ENCODE measurements at places on chromosomes 16 and 17.

- DNase-seq, result no peak
These were observed 32.2 kb downstream of the FAM222B start for GRCh38 chr17:28810437-28810836.

- DNase-seq, result no peak
These were observed 48.8 kb upstream of the SIAH1 start for GRCh38 chr16:48433850-48434530.

- no peak for DNase-seq
These were observed 1.4 kb downstream of the GPR139 start for GRCh38 chr16:20072146-20072873.

DNA sequence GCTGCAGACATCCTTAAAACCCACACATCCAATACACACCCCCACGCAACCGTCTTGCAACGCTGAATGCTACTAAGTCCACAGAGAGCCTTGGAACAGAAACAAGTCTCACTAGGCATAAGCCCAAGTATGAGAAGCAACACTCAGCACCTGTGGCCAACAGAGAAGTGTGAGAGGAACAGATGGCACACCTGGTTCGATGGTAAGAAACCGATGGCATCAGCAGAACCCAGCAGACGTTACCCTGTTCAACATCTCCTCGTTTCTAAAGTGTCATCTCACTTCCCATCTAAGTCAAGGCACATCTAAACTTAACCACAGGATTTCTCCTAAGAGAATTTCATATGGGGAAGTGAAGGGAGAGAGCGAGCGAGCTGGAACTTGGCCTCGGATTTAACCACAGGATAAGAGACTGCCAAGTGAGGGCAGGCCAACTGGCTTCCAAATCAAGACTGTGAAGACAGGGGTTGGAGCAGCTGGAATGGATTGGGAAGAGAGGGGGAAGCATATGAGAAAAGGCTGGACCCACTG lies 41.0 kb downstream of the NXPH3 start:
- DNase-seq, result peak; percentile 79

DNA sequence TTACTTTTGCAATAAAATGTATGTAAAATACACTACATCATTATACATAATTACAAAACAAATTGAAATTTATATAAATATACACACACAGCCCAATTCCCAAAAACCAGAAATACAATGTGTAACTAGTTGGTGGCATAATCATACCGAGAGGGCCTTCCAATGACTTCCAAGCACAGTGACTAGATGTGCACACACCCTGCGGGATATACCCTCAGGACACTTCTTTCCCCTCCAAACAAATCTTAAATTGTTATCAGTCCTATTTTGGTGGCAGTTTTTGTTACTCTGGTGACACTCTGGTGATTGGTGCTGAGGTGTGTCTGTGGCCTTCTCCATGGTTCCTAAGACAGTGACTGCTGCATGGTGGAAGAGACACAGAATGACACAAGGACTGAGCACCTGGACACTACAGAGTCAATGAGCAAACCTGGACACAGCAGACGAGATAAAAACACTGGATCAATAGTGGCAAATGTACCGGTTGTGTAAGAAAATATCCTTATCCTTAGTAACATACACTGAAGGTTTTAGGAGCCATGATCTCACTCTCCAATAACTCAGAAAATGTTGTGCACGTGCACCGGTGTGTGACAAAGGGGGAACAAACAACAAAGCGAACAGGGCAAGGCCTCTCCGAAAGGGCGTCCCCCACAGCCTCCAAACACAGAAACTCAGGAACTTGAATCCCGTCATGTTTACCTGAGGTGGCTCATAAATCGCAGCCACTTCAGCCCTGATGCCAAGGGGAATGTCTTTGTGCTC lies 32.9 kb downstream of the NPLOC4 start:
- no peak for DNase-seq

DNA sequence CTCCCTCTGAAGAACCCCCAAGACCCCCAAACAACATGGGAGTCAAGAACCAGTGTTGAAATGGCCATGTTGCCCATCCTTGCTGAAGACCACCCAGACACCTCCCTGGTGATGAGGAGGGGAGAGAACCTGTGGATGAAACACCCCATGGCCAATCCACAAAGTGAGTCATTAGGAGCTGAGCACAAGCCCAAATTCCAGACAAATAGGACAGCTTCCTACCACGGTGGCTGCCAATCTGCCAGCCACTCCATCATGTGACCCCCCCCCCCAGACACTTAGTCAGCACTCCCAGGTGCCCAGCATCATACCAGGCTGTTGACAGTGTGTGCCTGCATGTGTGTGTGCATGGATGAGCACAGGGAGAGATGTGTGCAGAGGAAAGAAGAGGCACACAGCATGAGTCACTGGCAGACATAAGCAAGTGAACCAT lies 26.4 kb upstream of the RPL38 start:
- DNase-seq, result peak; percentile 26

DNA sequence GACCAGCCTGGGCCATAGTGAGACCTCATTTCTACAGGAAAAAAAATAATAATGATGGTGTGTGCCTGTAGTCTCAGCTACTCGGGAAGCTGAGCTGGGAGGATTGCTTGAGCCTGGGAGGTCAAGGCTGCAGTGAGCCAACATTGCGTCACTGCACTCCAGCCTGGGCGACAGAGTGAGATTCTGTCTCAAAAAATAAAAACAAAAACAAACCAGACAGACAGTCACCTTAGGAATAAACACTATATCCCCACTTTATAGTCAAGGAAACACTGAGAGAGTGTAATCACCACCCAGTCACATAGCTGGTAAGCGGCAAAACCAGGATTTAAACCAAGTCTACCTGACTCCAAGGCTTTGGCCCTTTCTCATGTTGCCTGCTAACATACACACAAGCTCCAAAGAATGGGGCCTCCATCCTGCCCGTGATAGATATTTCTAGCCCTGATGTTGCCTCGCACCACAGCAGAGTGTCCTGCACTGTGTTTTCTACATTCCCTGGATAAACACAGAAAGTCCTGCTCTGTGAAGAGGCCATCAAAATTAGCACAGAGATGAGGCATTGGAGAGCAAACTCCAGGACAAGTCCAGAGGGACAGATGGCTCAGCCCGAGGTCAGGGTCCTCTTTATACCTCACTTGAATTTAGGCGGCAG lies 66.1 kb upstream of the SMURF2 start:
- no peak for DNase-seq

DNA sequence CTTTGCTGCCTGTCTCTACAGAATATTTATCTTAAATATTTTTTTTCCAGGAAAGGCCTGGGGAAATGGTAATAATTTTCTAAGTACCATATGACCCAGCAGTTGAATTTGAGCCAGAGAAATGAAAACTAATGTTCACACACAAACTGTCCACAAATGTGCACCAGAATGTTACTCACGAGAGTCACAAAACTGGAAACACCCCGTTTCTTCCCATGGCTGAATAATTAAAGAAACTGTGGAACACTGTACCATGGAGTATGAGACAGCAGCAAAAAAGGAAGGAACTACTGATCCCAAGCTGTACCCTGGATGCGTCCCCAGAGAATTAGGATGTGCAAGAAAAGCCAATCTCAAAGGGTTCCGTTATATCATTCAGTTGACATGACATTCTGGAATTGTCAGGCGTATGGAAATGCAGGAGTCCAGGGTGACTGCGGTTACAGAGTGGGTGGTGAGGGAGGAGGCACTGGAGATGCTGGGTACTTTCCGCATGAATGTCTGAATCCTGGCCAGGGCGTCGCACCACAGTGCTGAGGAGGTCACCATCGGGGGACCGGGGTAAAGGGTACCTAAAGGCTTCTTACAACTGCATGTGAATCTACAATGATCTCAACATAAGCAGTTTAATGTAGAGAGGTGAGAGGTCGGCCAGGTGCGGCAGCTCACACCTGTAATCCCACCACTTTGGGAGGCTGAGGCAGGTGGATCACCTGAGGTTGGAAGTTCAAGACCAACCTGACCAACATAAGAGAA lies 34.5 kb downstream of the USP22 start:
- DNase-seq, result no peak

GRCh38 chr17:66517336-66518009 lies 215.1 kb downstream of the PRKCA start:
- DNase-seq, result no peak

GRCh38 chr16:83302853-83303252 lies 504.9 kb upstream of the HSBP1 start:
- DNase-seq, result no peak

DNA sequence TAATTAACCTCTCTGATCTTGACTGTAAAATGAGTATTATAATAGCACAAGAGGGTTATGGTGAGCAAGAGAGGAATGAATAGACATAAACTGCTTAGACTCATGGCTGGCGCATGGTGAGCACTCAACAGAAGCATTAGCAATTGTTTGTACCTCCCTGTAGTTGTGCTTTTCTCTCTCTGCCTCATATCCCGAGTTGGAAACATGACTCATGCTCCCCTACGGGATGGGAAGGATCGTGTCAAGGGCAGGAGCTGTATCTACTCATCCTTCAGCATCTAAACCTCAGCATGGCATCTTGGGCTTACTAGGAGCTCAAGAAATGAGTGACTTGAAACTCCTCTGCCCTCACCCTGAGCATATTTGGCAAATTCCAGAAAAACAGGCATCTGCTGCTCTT lies 299.6 kb downstream of the MAP2K4 start:
- peak; percentile 20 for DNase-seq

DNA sequence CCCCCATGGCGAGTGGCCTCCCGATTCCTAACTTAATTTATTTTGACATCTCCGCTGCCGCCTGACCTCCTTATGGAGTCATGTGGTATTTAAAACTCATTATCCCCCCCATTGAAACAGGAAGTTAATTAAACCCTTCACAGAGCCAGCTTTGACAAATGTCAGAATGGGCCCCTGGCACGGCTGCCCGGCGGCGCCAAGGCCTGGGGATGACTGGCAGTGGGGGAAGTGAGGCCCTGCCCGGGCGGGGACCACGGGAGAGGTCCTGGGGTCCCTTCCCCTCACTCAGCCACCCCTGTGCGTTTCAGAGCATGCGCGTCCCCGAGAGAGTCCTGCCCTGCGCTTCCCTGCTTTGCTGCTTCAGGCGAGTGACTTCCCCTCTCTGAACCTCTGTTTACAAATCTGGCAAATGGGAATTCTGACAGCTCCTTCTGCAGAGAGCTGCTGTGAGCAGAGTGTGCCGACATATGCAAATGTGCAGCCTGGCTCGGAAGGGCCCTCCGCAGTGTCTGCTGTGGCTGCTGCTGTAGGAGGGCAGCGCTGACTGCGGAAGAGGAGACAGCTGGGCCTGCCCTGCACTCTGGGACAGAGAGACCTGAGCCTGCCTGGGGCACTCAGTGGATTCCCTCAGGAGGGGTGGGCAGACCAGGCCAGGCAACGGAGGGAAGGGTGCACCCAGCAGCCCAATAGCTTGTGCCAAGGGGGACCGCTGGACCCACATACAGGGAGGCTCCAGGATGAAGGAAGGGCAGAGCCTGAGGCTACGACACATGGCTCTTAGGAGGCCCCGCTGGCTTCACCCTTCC lies 4.4 kb upstream of the ZFPM1 start:
- DNase-seq, result no peak

GRCh38 chr17:7885367-7886226 lies 3.0 kb upstream of the CHD3 start:
- peak; percentile 28 for DNase-seq

DNA sequence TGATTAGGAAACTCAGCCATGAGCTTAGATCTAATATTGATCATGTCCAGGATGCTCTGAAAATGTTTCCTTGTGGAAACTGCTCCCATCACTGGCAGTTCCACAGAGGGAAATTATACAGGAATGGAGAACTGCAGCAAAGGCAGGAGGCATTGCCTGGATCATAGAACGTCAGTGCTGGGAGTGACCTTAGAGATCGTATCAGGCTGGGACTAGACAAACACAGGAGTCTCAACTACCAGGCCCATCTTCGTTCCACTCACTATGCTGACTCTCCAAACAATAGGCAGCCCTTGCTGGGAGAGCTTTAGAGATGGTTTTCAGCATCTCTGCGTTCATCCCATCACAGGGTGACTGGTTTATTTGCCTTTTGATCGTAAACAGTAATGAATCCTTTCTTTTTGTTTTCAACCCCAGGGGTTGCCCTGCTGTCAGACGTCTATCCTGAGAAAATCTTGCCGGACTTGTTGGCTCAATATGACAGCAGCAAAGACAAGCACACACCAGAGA lies 130.3 kb downstream of the TANGO6 start:
- no peak for DNase-seq

- DNase-seq, result no peak
These were observed 53.6 kb upstream of the SCNN1B start for GRCh38 chr16:23248261-23249194.

DNA sequence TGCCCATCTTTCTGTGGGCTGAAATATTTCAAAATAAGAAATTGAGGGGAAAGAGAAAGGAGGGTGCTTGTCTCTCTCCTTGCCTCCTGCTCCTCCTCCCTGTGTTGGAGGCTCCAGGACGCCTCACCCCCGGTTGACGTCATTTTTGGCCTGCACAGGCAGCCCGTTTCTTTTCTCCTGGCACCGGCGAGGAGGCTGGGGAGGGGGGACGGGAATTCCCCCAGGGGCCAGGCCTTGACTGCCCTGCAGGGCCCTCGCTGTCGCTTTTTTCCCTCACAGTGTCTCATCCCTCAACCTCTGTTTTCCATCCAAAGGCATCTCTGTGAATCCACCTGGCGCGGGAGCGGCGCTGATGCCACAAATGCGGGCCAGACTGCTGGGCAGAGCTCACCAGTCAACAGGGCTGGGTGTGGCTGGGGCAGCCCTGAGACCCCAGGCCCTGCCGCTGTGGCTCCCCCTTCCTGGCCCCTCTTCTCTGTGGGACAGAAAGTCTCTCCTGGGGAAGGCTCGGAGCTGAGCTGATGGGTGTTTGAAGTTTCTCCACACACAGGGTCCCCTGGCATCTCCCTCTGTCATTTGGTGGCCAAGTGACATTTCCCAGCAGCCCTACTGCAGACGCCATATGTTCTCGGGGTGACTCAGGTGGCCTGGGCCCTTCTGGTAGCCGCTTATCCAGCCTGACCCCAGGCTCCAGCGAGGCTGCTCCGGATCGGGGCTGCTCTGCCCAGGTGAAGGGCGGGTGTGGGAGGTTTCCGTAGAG lies 16.0 kb downstream of the CENPX start:
- peak; percentile 54 for DNase-seq

All from AG08395 (cell line).